ENCODE measurements at places on chromosomes 5 and 9.
A peak's percentile ranks its signal among the peaks of the same experiment; 100 is the strongest.

DNA sequence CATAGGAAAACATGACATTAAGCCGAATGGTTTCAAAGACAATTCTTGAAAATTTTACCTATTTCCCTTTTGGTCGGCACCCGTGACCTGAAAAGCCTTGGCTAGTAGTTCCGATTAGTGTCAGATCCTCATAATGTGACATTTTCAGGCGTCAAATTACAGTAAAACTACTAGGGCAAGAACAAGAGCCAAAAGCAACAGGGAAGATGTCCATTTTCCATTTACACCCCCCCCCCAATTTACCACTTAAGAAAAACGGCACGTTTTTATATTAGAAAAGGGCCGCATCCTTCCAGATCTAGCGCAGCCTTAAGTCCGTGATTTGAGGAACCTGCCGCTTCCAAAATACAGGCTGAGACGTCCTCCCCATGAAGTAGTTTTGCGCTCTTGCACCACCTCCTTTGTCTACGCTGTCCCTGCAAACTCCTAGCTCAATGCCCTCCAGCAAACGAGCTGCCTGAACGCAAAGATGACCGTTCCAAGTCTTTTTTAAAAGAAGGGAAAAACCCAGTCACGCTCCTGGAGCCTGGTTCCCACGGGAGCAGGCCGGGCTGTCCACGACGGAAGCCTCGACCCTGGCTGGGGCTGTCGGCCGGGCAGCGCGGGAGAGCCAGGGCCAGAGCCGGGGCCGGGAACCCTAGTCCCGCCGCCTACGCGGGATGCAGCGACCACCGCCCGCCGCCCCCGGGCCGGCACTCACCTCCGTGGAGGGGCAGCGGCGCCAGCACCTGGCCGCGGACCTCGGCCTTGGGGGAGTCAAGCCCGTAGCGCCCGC lies 616 bp downstream of the RNF130 start:
- peak; percentile 77 for DNase-seq

DNA sequence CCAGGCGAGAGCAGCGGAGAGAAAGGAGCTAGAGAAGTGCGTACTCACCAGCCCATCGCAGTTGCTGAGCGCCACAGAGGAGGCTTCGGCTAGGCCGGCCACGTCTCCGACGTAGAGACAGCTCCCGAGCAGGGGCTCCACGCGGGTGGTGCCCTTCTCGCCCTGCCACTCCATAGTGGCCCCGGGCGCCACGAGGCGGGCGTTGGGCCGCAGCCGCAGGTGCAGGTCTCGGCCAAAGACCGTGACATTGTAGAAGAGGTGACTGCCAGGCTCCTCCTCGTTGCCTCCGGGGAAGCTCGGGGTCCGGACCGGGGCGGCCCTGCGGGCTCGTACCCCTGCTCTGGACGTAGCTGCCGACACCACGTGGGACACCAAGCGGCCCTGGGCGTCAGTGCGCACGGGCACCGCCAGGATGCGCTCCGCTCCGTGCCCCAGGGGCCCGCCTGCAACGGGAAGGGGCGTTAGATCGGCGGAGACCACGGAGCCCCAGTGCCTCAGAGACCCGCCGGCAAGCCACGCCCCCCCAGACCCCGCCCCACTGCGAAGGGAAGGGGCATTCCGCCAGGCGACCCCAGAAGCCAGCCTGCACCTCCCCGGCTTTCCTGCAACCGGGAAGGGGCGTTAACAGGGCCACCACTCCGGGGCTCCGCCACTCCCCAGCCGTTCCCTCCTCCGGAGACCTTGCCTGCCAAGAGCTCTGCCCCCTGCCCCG lies 1.4 kb downstream of the ADAMTS2 start:
- peak; percentile 90 for DNase-seq

DNA sequence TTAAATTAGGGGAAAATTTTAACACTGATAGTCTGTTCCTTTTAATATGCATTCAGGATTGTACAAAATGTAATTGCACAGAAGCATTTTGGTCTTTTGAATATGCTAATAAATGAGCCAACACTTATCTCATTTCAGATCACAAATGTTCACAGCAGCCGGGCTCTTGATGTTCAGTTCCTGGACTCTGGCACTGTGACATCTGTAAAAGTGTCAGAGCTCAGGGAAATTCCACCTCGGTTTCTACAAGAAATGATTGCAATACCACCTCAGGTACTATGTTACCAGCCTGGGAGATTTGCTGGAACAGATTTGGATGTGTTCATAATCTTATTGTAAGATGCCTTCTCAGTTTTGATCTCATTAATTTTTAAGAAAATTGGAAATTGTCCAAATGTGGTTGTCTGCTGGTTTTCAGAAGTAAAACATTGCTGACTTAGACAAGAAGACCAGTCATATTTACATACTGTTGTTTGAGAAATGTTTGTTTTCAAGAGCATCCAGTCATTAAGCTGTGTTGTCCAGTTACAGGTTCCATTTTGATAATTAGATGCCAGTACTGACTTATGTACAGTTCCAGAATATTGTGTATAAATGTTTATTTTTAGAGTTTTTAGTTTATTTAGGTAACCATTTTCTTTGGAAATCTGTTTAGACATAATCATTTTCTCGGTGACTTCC lies 23.0 kb upstream of the TMOD1 start:
- no peak for DNase-seq

GRCh38 chr9:128409978-128410377 lies 10.7 kb upstream of the CERCAM start:
- DNase-seq = peak; percentile 65

DNA sequence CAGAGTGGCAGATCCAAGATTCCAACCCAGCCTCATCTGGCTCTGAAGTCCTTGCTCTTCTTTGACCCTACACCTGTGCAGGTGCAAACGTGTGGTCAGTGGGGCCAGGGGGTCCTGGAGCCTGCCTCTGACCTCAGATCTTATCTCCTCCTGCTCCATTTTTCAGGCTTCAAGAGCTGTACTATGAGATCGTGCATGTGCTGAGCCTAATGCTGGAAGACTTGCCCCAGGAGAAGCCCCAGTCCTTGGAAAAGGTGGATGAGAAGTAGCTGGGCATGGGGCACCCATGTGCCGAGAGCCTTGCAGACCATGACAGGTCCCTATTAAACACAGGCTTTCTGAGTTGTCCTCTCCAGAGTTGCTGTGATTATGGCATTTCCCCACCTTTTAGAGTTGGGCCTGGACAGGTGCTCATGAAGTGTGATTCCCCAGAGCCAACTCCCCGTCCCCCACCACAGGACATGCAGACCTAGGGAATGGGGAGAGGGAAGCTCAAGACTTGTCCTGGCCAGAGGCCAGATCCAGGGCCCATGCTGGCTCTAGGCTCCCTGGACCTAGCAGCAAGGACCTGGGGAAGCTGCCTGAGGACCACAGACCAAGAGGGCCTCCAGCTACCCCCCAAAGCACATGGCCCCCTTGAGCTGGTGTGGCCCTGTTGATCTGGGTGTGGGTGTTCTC lies 22.5 kb downstream of the PITX1 start:
- DNase-seq = peak; percentile 37

DNA sequence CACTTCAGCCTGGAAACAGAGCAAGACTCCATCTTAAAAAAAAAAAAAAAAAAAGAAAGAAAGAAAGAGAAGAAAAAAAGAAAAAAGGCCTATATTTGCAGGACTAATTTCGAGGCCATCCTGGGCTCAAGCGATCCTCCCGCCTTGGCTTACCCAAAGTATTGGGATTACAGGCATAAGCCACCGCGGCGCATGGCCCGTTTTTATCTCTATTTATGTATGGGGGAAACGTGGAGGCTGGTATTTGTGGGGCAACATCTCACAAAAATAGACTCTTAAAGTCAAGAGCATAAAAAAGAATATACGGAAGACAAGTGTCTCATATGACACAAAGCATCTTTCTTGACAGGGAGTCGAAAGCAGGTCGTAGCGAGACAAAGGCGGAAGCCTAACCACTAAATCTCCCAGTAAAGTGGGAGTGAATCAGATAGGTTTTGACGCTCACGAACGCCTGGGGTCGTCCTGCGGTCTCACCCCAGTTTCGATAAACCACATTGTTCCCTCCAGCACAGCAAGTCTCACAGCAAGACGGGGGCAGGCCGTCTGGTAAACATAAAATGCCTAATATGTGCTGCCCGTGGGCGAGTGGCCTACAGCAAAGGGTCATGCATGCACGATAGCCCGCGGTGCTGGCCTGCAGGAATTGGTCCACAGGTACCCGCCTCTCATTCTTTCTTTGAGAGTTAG lies 1.8 kb upstream of the TRIM41 start:
- DNase-seq = peak; percentile 69

All from ecto neural progenitor cell (in vitro differentiated cells).